ENCODE measurements at places on chromosomes 7 and 10.

DNA sequence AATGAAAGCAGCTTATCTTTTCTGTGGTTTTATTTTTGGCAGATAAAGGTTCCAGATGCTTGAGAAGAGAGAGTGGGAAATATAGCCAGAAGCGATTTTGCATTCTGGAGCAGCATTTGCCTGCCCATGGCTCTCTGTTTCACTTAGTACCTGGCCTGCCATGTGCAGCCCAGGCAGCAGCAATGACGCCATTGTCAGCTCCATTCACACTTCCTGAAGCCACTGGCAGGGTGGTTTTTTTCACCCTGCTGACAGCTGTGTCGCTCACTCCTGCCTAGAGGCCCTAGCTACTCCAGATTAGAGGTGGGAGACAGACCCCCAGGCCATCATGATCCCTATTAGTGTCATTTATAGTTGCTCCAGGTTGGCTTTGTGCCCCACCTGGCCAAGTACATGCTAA, 30.1 kb upstream of the NEUROD6 start:
- no peak for DNase-seq

- peak; percentile 80 for DNase-seq
Measured at GRCh38 chr10:102776779-102777456, 33.2 kb downstream of the WBP1L start.

- DNase-seq, result no peak
Measured at GRCh38 chr10:63414481-63415260, 51.1 kb downstream of the JMJD1C start.

GRCh38 chr10:27369880-27370279, 129.3 kb upstream of the ACBD5 start:
- no peak for DNase-seq

- no peak for DNase-seq
Measured at GRCh38 chr10:110748970-110749369, 104.8 kb downstream of the RBM20 start.

GRCh38 chr10:132385389-132385667, 11.7 kb upstream of the PWWP2B start:
- no peak for DNase-seq

GRCh38 chr7:120981888-120982615, 6.5 kb upstream of the CPED1 start:
- DNase-seq, result no peak

DNA sequence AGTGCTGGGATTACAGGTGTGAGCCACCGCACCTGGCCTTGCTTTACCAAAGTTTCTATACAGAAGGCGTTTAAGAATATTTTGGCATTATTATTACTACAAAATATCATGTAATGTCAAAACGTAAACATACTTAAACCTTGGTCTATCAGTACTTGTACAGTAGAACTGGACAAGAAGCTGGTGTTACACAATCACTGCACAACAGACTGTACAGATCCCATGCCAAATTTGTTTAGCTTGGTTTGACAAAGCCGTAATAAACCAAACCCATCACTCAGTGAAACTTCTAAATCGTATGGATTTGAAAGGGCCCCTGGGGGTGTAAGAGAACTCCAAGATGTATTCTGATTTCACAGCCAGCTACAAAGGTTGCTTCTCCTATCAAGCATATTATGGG, 51.8 kb upstream of the RHEB start:
- DNase-seq, result no peak

DNA sequence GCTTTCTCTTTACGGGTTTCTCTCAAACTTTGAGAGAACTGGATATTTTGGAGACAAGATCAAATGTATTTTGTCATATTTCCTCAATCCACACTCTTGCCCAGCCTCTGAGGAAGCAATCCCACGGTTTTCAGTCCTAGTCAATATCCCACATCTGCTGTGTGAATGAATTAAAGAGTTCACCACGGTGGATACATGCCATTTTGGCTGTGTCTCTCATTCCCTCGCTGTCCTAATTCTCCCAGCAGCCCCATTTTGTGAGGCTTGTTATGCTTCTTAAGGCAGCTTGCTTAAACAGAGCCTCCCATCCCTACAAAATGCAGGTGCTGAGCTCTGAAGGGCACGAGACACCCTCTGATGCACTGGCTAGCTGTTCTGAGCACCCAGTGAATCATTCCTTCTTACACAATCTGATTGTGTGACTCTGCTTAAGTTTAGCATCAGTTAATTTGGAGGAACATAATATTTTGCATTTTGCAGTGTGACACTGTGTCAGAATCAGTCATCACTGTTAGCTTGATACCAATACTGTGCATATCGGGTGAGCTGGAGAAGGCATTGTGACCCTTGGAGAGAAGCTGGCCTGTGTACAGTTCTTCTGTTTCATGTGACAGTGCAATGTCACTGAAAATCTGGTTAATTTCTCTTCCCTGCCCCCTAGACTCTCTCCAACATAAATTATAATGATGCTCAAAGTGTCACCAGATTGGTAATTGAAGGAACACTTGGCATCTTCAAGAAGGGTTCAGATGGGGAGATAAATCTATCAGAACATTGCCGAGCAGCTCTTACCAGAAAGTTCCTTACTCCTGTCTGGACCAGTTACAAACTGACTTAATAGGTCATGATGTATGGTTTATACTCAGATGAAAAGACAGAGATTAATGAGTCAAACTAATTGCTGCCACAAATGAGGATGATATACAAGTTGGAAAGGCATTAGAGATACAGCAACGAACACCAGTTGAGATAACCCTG, 103.7 kb upstream of the AOAH start:
- DNase-seq, result no peak

DNA sequence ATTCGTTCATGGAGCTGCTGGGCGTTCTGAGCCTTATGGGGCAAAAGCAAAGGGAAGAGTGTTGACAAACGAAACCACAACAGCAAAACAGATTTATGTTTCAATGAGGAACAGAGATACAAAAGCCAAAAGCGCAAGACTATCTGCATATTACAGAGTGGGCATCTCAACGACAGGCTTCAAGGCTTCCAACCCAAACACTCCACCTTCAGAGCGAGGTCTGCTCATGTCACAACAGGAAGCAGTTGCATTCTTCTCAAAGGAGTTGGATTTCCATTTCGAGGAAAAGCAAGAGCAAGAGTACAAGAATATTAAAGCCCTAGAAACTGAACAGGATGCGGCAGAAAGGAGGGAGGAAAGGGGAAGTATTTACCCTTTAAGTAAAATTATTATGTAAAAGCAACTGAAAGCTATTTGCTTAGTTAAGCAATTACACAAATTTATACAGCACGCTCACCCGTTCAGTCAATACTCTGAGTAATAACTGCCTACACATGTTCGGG, 189.3 kb downstream of the ELMO1 start:
- DNase-seq, result no peak

DNA sequence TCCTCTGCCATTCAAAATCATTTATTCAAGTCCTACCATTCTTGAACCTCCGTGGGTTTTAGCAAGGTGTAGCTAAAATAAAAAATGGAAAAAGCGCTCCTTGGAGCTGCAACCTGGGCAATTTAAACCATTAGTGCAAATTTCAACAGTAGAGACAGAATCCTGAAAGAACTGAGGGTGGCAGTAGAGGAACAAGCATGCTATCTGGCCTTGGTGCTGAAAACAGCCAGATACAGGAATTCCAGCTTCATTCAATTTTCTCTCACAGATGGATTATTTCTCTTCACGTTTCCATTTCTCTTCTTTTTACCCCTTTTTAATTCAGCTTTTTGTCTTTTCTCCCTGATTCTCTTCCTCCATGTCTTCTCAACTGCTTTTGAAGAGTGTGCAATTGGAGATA, 77.7 kb downstream of the OTUD1 start:
- DNase-seq, result peak; percentile 41

- no peak for DNase-seq
Measured at GRCh38 chr7:72127136-72127535, 285.0 kb downstream of the CALN1 start.

GRCh38 chr10:130455791-130456190, 319.6 kb downstream of the GLRX3 start:
- no peak for DNase-seq

DNA sequence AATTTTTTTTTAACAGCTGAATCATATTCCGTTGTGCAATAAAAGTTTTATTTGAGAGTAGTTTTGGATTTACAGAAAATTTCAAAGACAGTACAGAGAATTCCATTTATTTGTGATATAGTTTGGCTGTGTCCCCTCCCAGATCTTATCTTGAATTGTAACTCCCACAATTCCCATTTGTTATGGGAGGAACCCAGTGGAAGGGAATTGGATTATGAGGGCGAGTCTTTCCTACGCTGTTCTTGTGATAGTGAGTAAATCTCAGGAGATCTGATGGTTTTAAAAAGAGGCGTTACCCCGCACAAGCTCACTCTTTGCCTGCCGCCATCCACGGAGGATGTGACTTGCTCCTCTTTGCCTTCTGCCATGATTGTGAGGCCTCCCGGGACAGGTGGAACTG, 228.0 kb upstream of the MAGI2 start:
- DNase-seq, result no peak

GRCh38 chr7:27113991-27114769, 11.7 kb upstream of the HOXA2 start:
- peak; percentile 64 for DNase-seq

DNA sequence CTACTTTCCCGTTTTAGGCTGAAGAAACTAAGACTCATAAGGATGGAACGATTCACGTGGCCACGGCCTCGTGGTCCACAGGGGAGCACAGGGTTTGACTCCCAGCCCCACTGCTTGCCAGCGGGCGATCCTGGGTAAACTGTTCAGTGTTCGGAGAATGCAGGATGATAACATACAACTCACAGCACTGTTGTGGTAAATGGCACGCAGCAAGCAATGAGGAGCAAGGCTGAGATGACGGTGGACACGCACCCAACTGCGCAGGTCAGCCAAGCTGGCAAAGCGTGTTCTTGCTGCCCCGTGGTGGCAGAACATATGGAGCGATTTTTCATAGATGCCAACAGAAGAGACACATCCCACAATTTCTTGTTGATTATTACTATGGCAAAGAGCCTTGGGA, 272.7 kb downstream of the DNAJB6 start:
- DNase-seq, result no peak

DNA sequence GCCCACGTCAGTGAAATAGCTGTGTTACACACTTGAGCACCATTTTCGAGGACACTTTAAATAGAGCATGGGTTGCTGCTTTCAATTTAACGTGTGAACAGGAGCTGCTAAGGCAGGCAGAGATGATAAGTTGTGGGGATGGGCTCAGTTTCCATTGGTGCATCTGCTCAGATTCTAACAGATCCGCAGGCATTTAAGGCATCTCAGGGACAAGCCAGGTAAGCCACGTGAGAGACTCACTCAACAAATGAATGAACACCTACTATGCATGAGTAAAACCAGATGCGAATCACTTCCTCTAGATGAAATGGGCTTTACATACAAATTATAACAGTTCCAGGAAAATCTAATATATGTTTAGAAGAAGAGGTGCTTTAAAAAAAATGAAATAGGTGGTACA, 34.6 kb downstream of the PLXNA4 start:
- DNase-seq, result peak; percentile 31

DNA sequence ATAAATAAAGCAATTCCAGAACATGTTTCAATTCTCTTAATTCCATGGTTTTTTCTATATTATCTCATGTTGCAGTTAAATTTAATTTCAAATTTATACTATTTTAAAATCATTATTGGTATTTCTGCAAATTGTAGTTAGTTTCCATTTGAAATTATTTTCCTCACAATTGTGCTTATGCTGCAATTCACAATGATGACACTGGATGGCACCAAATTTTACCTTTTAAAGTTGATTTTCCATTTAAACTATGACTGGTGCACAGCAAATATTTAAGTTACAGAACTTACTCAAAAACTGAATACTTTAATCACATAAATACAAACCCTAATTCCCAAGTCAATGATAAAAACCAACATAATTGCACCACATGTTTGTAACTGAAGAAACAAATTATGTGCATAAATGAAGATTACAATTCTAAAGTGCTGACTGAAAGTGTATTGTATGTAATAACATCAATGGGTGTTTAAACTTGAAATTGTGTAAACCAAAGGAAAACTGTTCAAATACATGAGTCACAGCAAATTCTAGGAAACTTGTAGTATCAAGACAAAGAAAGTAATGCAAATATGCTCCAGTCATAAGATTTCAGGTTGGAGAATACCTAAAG, 75.3 kb upstream of the AASS start:
- peak; percentile 31 for DNase-seq
